CD4-positive, CD25-positive, alpha-beta regulatory T cell (primary cell): ENCODE measurements at places on chromosomes 1 and 21. TPM values are rescaled to one million over a fixed set of nuclear protein-coding genes. Genes with fewer than 3 reads are reported as not detected.

C1orf56 gene
- polyA plus RNA-seq = 3.5 TPM

PRDM16 gene
- not detected for polyA plus RNA-seq

FNDC10 gene
- 0.21 TPM for polyA plus RNA-seq

MTMR11 gene
- polyA plus RNA-seq = 0.67 TPM

SLC25A34 gene
- polyA plus RNA-seq = not detected

AMY1A gene
- not detected for polyA plus RNA-seq

AMY2A gene
- not detected for polyA plus RNA-seq
